NB4 (cell line): ENCODE measurements at places on chromosomes 2 and 18.
A peak's percentile ranks its signal among the peaks of the same experiment; 100 is the strongest.

DNA sequence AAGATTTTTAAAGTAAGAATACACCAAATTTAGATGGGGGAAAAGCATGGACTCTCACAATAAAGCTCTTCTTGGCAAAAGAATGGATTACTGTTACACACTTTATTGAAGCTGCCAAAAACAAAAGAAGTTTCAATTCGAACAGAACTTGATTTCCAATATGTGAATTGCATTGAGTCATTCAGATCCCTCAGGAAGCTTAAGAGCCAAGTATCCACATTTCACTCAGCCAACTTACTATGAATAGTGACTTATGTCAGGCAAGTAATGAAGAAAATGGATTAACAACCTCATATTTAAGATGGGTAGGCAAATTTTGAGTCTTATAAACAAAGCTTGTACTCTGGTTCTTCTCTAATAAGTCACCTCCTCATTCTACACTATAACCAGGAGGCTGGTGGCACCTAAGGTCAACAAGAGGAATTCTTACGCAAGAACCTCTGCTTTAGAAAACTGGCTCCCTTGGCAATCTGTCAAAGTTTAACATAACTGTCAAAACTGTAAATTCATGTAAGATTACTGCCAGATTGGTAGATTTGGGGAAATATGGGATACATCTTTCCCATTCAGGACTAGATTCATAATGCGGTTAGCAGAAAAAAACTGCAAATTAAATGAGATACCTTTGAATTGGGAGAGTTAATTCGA is 6.0 kb downstream of the HADHA start:
- DNase-seq = peak; percentile 75

DNA sequence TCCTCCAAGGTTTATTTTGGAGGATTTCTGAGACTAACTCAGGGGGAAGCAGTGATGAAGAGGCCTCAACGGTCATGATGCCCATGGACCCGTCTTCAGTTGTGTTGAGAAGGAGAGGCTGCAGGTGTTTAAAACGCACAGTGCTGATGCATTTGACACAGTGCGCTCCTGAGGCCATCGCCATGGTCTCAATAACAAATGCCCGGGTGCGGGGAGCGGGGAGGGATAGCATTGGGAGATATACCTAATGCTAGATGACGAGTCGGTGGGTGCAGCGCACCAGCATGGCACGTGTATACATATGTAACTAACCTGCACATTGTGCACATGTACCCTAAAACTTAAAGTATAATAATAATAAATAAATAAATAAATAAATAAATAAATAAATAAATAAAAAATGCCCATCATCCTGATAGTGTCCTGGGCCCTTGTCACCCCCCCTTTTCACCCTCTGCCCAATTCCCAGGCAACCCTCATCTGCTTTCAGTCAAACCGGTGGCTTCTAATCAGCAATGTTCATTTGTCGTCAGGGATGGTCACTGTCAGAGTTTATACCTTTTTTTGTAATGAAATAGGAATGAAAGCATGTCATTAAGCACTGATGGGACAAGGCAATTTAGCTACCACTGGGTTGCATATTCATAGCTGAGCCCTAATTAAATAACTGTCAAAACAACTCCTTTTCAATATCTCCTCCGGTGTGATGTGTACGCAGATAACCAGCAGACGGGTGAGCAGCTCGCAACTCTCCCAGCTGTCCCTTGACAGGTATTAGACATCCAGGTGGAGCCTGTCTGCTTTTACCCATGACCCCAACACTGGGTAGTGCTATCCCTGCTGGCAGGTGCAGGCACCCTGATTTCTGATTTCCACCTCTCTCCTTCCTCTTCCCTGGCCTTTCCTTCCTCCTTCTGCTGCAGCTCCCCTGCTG is 95.9 kb downstream of the KCNF1 start:
- DNase-seq = no peak

DNA sequence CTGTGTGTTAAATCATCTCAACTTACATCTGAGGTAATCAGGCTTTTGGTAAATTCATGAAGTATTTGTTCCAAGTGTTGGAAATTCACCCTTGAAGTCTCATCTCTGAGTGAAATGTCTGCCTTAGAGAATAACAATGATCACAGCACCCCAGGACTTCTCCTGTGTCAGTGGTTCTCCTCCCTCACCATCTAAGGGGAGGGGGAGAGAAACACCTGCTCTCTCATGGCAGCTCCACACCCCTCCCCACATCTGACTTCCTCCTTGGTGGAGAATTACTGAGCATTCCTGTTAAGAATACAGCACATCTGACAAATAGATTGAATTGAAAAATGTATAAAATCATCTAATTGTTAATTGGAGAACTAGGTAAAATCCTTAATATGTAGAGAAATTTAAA is 532.1 kb downstream of the RNF144A start:
- DNase-seq = no peak

- no peak for DNase-seq
These were observed 48.2 kb downstream of the TWIST2 start for GRCh38 chr2:238895891-238896600.

GRCh38 chr2:102000813-102001766 is 9.3 kb downstream of the IL1R2 start:
- no peak for DNase-seq

GRCh38 chr2:12014088-12014960 is 267.9 kb downstream of the LPIN1 start:
- DNase-seq = no peak

DNA sequence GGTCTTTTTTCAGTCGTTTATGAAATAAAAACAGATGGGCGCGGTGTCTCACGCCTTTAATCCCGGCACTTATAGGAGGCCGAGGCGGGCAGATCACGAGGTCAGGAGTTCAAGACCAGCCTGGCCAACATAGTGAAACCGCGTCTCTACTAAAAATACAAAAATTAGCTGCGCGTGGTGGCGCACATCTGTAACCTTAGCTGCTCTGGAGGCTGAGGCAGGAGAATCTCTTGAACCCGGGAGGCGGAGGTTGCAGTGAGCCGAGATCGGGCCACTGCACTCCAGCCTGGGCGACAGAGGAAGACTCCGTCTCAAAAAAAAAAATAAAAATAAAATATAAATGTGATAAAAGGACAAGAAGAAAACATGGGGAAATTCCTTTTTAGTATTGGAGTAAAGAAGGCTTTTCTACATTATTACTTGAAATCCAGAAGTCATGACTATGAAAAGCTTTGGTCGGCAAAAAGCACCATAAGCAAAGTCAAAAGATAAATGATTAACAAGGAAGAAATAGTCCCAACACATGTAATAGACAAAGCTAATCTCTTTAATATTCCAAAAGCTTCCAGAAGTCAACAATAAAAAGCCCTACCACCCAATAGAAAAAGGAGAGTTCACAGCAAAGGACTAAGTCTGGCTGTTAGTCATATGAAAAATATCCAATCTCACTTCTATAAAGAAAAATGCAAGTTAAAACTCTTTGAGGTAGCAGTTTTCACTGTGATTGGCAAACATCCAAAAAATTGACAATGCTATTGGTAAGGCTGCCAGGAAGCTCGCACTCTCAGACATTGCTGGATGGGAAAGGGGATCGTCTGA is 1.4 kb upstream of the FAM168B start:
- no peak for DNase-seq

GRCh38 chr2:9979977-9980376 is 28.5 kb downstream of the GRHL1 start:
- DNase-seq = no peak
